Astrocyte (in vitro differentiated cells and primary cell): ENCODE measurements at places on chromosomes 7 and 10. TPM values are rescaled to one million over a fixed set of nuclear protein-coding genes. Genes with fewer than 3 reads are reported as not detected.
A peak's percentile ranks its signal among the peaks of the same experiment; 100 is the strongest.

DNA sequence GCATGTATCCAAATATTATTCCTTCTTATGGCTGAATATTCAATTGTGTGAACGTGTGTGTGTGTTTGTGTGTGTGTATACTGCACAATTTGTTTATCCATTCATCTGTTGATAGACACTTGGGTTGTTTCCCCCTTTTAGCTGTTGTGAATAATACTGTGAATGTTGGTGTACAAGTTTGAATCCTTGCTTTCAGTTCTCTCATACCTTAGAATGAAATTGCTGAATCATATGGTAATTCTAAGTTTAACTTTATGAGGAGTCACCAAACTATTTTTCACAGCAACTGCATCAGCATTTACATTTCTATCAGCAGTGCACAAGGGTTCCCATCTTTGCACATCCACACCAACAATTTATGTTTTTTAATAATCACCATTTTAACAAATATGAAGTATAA, 86.9 kb upstream of the GATAD1 start:
- peak; percentile 25 for DNase-seq

- no peak for DNase-seq
Observed at GRCh38 chr10:122713091-122713885, 13.6 kb upstream of the C10orf120 start.

DNA sequence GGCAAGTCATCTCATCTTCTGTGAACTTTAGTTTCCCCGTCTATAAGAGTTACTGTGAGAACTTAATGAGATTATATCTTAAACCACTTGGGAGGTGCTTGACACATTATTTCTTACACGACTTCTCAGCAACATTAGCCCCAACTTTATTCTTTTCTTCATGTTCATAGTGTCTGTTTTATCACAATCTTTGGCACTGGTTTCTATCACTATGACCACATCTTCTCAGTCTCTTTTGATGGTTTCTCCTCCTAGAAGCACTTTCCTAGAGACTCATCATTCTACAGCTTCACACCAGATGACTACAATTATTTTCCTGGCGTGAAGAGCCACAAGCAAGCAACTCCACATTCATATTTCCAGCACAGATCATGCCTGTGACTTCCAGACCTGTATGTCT, 26.5 kb upstream of the BET1 start:
- DNase-seq, result no peak

DNA sequence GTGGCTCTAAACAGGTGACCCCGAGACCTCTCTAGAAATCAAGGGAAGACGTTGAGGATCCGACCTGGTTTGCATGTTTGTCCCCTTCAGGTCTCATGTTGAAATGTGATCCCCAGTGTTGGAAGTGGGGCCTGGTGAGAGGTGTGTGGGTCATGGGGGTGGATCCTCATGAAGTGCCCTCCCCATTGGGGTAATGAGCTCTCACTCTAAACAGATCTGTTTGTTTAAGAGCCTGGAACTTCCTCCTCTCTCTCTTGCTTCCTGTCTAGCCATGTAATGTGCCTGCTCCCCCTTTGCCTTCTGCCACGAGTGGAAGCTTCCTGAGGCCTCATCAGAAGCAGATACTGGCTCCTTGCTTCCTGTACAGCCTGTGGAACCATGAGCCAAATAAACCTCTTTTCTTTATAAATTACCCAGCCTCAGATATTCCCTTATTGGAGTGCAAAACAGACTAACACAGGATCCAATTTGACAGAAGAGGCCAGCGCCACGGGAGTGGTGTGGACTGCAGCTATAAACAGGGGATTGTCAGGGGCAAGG, 10.8 kb upstream of the POLM start:
- DNase-seq, result no peak

- no peak for DNase-seq
Observed at GRCh38 chr7:10106609-10107008, 867.1 kb upstream of the PHF14 start.

- no peak for DNase-seq
Observed at GRCh38 chr7:4832711-4833110, 29.1 kb downstream of the PAPOLB start.

GRCh38 chr7:4758791-4759190, 16.6 kb upstream of the AP5Z1 start:
- DNase-seq, result no peak

- DNase-seq, result no peak
Observed at GRCh38 chr10:48450741-48451466, 144.4 kb downstream of the MAPK8 start.

GRCh38 chr7:156224833-156225225, 412.6 kb upstream of the SHH start:
- DNase-seq, result no peak

The GRM3 gene
- total RNA-seq, result not detected in 2 replicates

The NUPR2 gene
- not detected in 2 replicates for total RNA-seq

The BBIP1 gene
- total RNA-seq, result 24.1 and 26.3 TPM in 2 replicates

The ELAPOR2 gene
- 23.9 and 25.2 TPM in 2 replicates for total RNA-seq
